ENCODE measurements at places on chromosomes 16 and 17.

- no peak for DNase-seq
Measured at GRCh38 chr17:46078675-46079074, 79.6 kb downstream of the STH start.

GRCh38 chr16:66344533-66345145, 21.9 kb upstream of the CDH5 start:
- DNase-seq = peak; percentile 60

GRCh38 chr16:67137605-67138004, 13.2 kb downstream of the B3GNT9 start:
- DNase-seq = no peak

DNA sequence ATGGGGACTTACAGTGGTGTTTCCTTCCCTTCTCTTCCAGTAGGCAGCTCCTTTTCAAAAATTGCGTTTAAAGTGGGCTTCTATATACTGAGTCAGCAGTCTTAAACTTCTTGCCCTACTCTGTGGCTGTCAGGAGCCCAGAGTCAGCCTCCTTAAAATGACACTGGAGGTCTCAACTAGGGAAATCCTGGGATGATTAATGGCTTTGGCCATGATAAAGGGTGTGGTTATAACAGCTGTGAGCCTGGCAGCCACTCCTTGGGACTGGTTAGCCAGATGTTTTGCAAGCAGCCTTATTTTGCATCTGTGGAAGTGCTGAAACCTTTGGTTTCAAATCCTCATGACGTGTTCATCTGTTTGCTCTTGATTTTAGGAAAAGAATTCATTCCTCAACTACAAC, 25.0 kb downstream of the TAC4 start:
- DNase-seq = peak; percentile 77

GRCh38 chr16:28149011-28149888, 62.5 kb downstream of the XPO6 start:
- DNase-seq = no peak

DNA sequence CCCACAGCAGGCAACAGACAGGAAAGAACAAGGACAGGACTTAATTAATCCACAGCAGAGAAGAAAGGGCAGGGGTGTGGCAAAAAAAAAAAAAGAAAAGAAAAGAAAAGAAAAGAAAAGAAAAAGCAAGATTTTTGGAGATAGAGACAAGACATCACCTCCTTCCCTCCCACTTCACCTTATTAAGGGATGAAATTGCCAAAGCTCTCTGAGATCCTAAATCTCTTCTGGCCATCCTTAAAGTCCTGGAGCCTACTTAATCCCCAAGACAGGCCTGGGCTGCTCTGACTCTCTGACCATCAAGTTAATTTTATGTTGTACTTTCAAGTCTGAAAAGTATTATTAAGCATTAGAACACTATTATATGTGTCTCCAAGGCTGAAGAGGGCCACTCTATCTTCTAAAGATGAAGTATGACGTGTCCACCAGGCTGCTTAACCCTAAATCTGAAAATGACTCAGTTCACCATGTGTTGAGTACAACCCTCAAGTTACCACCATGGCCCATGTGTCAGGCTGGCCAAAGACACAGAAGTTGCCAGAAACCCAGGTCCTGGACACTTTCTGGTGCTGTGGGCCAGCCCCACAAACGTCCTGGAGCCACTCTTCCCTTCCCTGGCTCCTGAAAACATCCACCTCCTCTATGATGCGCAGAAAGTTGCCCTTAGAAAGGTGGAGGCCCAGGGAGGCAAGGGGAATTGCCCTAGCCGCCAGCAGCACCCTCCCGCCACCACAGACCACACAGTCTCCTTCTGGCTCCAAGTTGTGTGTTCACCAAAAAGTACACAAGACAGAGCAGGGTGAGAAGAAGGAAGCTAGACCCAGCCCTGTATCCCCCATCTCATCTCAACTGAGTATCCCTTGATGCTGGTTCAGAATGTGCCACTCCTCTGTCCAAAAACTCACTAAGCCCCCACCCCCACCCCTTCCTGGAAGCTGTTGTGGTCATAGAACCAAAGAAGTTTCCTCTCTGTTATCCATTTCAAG, 2.7 kb downstream of the SOCS1 start:
- no peak for DNase-seq

DNA sequence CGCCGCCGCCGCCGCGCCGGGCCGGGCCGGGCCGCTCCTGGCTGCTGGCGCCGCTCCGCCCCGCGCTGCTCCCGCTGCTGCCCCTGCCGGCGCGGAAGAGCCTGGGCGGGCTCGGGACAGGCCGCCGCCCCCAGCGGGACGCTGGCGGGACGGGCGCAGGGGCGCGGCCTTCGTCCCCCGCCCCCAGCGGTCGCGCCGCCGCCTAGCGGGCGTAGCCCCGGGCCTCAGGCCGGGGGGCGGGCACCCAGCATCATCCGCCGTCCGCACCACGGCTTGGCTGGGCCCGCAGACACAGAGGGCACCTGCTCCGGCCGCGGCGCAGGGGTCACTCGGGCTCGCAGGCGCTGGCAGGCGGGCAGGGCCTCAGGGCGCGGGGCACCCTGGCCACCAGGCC, at the start of gene AMFR:
Gene AMFR, minus strand, starts transcription at position 107 of the 394 bp plus-strand sequence. CDS start 218 bp downstream, outside the sequence.
- peak; percentile 98 for DNase-seq

DNA sequence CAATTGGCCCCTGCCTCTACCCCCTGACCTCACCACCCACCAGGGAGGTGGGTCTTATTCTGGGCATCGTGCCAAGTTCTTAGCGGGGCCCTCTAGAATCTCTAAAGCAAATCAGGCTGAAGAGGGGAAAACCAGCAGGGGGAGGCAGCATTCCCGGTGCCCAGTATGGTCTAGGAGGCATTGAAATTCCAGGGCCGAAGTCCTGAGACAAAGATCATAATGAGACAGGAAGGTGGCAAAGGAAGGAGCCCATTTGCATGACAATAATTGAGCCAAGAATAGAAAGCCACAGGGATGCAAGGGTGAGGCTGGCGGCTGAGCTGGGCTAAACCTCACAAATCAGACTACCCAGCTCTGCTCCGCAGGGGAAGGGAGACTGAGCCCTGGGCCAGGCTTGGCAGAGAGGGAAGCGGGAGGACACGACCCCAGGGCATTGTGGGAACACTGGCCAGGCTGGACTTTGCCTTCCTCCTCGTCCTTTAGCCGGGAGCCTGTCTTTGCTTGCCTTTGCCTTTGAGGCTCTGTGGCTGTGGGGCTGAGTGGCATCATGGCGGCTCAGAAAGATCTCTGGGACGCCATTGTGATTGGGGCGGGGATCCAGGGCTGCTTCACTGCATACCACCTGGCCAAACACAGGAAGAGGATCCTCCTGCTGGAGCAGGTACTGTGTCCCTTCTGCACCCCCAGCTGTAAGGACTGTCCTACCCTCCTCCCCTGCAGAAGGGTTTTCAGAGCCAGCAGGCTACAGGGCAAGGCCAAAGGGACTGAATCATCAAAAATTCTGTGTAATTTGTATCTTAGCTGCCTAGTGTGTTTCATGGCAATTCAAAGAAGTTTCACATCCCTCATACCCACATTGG, at the start of gene PIPOX:
Gene PIPOX, plus strand, starts transcription at position 463 of the 860 bp plus-strand sequence. Its CDS starts 85 bp downstream, at position 548.
- DNase-seq = no peak

DNA sequence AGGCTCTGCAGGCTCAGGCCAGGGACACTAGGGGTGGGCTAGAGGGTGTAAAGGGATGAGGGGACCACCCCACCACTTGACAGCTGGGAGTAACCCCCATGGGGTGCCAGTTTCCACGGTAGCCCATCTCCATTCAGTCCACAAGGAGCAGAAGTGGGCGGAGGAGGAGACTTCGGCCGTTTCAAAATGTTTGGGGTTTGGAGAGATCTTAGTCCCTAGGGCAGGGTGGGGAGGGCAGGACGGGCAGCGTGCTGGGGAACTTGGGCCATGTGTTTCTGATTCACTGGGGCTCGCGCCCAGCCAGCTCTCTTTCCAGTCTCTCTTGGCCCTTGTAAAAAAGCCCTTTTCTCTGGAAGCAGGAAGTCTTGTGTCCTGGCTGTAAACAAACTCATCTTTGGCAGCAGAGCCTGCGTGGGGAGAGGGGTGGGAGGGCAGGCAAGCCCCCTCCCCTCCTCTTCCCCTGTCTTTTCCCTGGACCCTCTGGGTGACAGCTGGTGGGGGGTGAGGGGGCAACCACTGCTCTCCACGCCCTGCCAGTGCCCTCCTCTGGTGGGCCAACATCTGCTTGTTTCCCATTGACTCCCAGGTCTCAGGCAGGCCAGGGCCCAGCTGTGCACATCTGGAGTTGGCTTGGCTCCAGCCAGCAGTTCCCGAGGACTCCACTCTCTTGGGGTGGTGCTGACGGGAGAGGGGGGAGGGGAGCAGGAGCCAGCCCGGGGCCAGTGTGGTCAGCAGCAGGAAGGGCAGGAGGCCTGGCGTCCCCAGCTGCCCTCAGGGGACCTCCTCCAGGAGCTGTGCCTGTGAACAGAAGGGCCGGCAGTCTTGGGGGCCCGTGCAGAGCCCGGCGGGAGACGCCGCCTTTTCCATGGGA, 8.1 kb downstream of the CYGB start:
- peak; percentile 87 for DNase-seq

DNA sequence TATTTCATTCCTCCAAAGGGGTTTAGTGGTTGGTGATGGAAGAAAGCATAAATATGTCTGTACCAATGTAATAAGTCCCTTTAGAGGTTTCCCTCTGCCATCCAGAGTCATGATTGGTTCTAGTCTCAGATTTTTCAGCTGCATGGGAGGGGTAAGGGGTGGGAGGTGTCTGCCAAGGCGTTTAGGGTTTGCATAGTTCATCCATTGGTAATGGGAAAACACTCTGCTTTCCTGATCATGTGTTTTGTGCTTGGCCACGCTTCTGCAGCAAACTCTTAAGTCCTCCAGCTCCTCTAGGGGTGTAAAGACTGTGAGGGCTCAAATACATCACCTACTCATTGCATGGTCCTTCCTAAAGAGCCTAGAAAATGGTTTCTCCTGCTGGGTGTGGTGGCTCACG, 29.8 kb downstream of the LIG3 start:
- DNase-seq = peak; percentile 27

- DNase-seq = no peak
Measured at GRCh38 chr16:76943921-76944320, 247.1 kb upstream of the MON1B start.

DNA sequence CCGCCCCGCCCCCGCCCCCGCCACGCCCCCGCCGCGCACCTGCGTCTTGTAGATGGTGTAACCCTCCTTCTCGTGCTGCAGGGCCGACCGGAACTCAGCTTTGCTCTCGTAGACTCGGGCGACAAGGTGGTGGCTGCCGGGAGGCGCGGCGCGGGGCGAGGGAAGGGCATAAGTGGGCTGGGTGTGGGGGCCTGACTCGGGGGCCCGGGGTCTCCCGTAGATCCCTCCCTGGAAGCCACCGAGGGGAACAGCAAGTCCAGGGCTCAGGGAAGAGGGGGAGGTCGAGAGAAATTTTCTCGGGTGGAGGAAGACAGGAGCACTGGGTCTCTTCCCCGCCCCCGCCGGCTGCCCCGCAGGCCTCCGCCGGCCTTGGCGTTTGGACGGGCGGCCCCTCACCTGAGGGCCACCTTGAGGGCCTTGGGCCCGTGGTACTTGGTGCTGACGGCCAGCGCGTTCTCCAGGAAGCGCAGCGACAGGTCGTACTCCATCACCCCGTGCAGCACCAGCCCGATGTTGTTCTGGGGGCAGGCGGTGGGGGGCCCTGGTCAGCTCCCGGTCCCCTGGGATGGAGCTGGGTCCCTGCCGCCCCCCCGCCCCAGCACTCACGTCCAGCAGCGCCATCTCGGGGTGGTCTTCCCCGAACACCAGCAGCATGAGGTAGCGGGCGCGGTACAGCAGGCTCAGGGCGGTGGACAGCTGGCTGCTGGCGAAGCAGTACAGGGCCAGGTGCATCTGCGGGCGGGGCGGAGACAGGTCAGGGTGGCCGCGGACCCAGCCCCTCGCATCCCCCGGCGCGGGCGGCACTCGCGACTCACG, 19.4 kb downstream of the CLUH start:
- peak; percentile 6 for DNase-seq

- no peak for DNase-seq
Measured at GRCh38 chr16:13041646-13042290, 140.4 kb downstream of the SHISA9 start.

GRCh38 chr17:27616414-27616813, 14.6 kb upstream of the LGALS9 start:
- DNase-seq = no peak

DNA sequence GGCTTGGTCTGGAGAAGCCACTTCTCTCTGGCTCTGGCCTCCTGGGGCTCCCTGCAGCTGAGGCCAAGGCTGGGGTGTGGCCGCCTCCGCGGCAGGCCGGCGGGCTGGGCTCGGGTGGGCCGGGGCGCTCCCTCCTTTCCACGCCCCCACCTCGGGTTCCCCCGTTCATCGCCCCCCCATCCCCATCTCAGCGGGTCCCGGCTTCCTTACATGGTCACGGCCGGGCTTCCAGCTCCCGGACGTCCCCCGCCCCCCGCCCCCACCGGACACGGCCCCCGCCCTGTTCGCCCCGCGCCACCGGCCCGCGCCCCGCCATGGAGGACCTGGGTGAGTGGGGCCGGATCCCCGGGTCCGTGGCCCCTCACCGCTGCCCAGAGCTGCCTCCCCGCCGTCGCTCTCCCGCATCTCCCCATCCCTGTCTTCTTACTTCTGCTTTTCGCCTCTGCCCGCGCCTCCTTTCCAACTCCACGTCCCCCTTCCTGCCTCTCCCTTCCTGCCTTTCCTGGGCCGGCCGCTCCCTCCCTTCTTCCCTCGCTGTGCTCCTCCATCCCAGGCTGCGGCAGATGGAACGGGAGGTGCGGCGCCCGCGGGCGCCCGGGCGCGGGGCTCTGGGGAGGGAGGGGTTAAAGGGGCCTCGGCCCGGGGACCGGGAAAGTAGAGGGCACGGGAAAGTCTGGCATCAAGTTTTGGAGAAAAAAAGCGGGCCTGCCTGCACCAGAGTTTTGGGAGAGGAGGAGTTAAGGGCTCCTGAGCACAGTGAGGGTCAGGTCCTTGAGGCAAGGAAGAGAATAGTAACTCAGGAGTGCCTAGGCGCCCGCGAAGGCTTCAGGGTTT, at the start of gene TGFB1I1:
Gene TGFB1I1, plus strand, starts transcription at position 278 of the 834 bp plus-strand sequence. Its CDS starts 37 bp downstream, at position 315.
- peak; percentile 90 for DNase-seq

DNA sequence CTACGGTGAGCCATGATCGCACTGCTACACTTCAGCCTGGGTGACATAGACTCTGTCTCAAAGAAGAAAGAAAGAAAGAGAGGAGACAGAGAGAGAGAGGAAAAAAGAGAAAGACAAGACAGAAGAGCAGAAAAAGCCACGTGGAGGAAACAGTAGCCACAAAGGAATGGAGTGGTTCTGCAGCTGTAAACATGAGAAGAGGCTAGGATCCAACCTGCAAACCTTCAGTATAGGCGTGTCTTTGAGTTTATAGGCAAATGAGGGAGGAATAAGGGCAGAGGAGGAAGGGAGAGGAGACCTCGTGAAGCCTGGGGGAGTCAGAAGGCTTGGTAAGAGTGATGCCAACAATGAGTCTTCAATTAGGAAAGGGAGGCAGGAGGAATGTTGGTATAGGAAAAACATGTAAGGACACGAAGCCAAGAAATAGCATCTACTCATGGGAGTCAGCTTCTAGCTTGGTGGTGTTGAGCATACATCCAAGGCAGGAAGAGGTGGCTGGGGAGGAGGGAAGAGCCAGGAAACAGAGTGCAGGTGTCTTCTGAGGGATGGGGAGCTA, 3.9 kb downstream of the MED9 start:
- no peak for DNase-seq

DNA sequence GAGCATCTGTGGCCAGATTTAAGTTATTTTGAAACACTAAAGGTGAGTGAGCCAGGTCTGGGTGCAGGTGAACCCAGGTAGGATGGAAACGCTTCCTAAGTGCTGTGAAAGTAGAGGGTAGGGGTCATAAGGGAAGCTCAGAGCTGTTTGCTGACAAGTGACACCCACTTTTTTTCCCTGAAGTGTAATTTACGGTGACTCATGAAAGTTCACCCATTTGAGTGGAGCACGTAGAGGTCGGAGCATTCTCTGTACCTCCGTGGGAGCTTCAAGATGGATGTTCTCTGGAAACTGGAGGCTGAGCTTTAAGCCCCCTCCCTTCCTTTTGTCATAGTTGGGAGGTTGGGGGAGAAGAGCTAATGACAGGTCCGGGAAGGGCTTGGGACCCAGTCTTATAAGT, 44.3 kb downstream of the MPRIP start:
- DNase-seq = no peak

- DNase-seq = peak; percentile 83
Measured at GRCh38 chr17:1455291-1455796, 688 bp downstream of the CRK start.

All from AG20443 (cell line).